ENCODE measurements at places on chromosomes 5 and 9.

DNA sequence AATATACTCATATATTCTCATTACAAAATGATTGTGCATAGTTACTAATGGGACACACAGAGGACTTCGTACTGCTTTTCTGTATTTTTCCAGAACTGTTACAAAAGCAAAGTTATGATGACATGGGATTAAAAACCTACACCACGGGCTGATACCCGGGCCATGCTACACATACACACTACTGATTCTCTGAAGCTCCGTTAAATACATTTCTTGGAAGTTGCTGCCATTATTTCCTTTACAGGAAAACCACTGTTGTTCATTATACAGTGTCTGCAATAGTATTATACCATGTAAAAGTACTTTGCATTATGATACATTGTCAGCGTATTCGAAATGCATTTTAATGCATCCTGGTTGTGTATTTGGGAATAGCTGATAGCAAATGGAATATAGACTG, 32.5 kb downstream of the EBF1 start:
- DNase-seq = no peak

GRCh38 chr5:135019314-135019713, 14.7 kb downstream of the PITX1 start:
- no peak for DNase-seq

DNA sequence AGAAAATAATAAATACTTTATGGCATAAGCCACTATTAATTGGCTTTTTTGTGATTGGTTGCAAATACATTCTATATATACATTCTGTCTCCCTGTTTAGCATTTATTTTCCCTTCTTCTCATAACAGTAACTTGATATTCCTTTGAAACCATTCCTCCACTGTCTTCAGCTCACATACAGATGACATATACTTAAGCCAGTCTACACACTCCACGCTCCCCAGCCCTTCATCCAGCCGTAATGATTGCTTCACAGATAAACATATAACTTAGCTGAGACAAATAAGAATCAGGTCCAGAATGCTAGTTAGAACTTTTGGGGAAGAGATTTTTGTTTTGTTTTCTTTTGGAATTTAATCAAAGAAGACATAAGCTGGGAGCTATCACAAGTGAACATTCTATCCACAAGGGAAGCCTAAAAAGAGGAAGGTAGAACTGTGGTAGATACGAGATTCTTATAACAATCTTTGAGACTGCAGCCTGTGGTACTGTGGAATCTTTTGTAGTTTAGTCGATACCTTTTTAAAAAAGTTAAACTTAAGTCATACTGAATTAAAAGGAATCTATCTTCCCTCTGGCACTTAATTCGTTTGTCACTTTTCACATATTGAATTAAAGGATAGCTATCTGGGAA, 365.1 kb upstream of the PRR16 start:
- no peak for DNase-seq

DNA sequence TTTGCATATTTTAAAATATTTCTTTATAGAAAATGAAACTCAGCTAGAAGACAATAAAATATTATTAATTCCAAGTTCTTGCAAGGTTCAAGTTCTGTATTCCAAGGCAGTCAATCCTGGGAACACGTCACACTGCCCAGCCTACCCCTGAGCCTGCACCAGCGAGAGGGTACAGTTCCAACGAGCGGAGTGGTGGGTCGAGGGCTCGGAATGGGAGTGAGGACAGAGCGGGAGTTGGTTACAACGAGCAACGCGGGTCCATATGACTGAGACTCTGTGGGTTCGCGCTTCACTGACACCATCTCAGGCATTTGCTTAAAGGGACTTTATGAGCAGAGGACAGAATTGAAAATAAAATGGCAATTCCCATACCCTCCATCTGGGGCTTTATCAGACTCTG, 40.0 kb upstream of the SPTLC1 start:
- DNase-seq = no peak

DNA sequence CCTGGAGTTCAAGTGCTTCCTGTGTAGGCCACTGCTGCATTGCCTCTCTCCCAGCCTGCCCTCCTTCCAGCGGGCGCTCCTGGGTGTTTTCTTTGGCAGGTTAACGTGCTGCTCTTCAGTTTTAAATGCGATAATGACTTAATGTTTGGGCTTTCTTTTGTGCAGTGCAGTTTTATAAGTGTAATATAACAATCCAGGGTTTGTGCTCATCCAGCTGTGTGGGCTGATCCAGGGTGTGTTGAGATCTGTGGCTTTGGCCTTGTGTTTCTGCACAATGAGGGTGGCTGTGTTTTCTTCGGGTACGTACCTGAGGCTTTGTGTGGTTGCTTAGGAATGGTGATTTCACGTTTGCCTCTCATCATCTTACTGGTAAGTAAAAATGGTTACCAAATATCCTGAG, 50.6 kb downstream of the PCSK5 start:
- no peak for DNase-seq

- no peak for DNase-seq
Observed at GRCh38 chr5:54883374-54884194, 101.8 kb downstream of the ESM1 start.
